ENCODE measurements at places on chromosomes 1 and 21. TPM values are rescaled to one million over a fixed set of nuclear protein-coding genes. Genes with fewer than 3 reads are reported as not detected.

ENSA gene
- total RNA-seq: 85.7 TPM

INKA2 gene
- total RNA-seq: 5.4 TPM

FMO5 gene
- total RNA-seq: 1.8 TPM

S100A12 gene
- not detected for total RNA-seq

THEM4 gene
- 6.9 TPM for total RNA-seq

NUAK2 gene
- 1.7 TPM for total RNA-seq

GRCh38 chr21:38206646-38207045, 50.1 kb upstream of the KCNJ15 start:
- no peak overlapping the region for H3K27ac ChIP-seq
- no peak overlapping the region for H3K4me3 ChIP-seq
- H3K27me3 ChIP-seq: peaks cover 2% of the 10 kb centered on the region
- no peak for DNase-seq
- H3K4me1 ChIP-seq: peaks cover 13% of the 10 kb centered on the region

DNA sequence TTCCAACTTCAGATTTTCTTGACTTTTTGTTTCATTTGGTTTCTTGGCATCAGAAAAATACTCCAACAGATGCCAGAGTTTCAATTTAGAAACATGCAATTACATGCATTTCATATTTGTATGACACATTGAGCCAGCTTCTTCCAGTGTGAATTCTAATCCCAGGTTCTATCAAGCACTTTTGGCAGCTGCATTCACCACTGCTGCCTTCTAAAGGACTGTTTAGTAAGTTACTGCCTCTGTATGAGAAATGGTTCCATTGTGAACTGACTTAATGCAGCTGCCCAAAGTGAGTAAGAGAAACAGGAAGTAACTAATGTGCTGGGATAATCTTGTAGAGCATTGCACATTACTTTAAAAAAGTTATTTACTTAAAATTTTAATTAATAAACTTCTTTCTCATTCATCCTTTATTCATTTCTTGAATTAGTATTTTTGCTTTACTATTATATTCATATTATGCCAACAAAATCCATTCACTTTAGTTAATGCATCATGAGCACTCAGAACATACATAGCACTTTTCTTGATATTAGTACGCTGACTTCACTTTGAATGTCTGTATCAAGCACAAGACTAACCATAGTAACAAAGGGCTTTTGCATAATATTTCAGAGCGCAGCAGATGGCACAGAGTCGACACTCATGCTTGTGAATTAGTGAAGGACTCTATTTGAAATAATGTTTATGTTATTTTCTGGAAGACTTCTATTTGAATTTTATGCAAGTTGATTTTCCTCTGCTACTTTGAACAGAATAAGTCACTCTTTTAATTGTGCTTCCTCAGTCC, 9.8 kb downstream of the RGS18 start:
- H3K4me3 ChIP-seq: no peak overlapping the region
- H3K36me3 ChIP-seq: peaks cover 2% of the 10 kb centered on the region
- no peaks in the 10 kb centered on the region for H3K4me1 ChIP-seq
- H3K27me3 ChIP-seq: no peaks in the 10 kb centered on the region

DNA sequence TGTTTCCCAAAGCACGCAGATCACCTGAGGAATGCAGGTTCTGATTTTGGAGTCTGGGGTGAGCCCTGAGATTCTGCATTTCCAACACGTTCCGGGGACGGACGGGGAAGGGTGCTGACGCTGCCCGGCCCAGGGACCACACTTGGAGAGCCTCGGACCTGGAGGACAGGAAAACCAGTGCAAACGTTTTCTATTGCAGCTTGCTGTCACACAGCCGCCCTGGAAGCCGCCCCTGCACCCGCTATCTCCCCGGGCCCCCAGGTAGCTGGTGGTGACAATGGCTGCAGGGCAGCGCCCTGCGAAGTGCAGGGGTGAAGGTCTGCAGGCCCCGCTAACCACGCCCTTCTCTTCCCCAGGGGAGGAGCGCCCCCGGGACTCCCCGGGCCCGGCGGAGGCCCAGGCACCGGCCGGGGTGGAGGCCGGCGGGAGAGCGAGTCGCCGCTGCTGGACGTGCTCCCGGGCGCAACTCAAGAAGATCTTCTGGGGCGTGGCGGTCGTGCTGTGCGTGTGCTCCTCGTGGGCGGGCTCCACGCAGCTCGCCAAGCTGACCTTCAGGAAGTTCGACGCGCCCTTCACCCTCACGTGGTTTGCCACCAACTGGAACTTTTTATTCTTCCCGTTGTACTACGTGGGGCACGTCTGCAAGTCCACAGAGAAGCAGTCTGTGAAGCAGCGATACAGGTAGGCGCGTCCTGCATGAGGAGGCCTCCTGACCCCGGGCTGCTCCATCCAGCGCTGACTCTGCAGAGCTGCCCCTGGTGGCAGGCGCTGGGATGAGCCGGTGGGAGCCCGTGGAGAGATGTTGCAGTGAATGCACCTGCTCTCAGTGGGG, 142.0 kb upstream of the COA6 start:
- H3K27ac ChIP-seq: no peak overlapping the region
- no peaks in the 10 kb centered on the region for H3K36me3 ChIP-seq
- no peak for DNase-seq

DNA sequence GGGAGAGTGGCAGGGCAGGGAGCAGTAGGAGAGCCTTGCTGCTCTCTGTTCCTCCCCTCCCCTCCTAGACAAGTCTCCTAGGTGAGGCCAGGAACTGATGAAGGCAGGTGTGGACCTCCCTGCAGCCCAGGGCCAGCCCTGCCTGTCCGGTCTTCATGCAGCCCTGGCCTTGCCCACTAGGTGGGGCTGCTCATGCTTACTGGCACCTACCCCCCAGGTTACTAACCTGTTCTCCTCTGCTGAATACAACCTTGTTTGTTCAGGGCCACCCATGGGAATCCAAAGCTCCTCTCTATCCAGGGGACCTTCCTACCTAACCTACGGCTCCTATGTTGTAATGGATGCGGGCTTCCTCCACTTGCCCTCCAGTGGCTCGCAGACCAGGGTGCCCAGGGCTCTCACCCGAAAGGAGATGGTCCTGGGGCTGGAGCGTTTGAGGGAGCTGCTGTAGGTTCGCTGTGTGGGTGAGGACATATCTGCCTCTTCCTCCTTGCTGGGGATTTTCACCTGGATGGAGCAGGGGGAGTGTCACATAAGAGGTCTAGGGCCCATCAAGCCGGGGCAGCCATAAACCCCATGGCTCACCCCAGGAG, 7.9 kb upstream of the TNNT2 start:
- no peak overlapping the region for H3K27ac ChIP-seq
- peaks cover 2% of the 10 kb centered on the region for H3K27me3 ChIP-seq
- H3K4me1 ChIP-seq: peaks cover 26% of the 10 kb centered on the region
- no peaks in the 10 kb centered on the region for H3K36me3 ChIP-seq

DNA sequence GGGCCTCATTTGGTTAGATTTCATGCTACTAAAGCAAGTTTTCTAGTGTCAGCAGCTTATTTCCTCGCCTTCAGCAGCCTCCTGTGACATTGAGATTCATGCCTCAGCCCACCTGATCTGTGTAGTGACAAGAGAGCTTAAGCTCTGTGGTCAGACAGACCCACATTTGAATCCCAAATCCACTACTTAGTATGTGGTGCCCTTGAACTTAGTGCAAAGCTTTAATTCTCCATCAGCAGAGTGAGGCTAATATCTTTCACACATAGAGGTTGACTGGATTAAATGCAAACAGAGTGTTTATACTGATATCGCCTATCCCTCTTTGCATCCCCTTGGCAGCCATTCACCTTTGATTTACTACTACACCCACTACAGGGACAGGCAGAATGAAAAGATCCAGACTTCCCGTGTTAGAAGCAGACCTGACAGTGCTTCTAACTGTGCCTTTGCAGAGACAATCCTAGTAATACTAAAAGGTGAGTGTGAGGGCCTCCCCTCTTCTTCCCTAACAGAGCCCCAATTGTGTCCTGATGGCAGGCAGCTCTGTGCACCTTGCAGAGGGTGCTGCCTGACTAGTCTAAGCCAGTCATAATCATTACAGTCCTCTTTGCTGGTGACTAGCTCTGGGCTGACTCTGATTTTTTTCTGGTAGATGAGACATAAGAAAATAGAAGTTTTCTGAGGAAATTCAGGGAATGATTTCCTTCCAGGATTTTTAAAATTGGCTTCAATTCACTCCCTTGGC, 264.0 kb downstream of the CTH start:
- peaks cover 32% of the 10 kb centered on the region for H3K27me3 ChIP-seq
- no peak for DNase-seq
- H3K4me3 ChIP-seq: no peak overlapping the region

DNA sequence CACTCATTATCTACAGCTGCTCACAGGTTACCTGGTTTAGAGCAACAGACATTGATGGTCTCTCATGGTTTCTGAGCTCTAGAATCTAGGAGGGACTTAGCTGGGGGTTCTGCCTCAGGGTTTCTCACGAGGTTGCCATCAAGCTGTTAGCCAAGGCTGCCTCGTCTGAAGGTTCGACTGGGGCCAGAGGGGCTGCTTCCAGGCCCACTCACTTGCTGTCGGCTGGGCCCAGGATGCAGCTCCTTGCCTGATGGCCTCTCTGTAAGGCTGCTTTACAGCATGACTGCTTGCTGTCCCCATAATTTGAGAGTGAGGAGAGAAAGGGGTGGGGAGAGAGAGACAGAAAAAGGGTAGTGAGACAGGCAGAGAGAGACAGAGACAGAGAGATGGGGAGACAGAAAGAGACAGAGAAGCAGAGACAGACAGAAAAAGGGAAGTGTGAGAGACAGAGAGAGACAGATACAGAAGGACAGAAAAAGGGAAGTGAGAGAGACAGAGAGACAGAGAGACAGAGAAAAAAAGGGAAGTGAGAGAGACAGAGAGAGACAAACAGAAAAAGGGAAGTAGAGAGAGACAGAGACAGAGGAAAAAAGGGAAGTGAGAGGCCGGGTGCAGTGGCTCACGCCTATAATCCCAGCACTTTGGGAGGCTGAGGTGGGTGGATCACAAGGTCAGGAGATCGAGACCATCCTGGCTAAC, 106.8 kb upstream of the C1orf174 start:
- peaks cover 2% of the 10 kb centered on the region for H3K27me3 ChIP-seq
- H3K4me3 ChIP-seq: no peak overlapping the region
- H3K4me1 ChIP-seq: no peaks in the 10 kb centered on the region
- H3K36me3 ChIP-seq: peaks cover 2% of the 10 kb centered on the region
- H3K27ac ChIP-seq: no peak overlapping the region
- peak; percentile 43 for DNase-seq

DNA sequence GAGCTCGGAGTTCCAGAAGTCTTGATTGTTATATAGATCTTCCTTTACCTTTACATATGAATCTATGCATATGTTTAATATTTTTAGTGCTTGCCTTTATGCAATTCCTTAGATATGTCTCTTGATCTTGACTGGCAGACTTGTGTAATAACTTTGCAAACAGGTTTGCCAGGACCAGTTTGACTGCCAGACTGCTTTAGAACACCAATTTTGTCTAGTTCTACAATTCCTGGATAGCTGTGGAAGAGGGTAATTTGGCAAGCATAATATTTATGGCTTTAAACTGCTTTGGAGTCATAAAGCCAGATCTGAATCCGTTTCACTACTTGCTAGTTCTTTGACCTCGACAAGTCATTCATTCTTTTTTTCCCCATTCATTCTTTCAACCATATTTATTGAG, 250.0 kb downstream of the FAF1 start:
- H3K36me3 ChIP-seq: no peaks in the 10 kb centered on the region
- no peak for DNase-seq
- H3K4me3 ChIP-seq: no peak overlapping the region
- no peak overlapping the region for H3K27ac ChIP-seq
- no peaks in the 10 kb centered on the region for H3K27me3 ChIP-seq

DNA sequence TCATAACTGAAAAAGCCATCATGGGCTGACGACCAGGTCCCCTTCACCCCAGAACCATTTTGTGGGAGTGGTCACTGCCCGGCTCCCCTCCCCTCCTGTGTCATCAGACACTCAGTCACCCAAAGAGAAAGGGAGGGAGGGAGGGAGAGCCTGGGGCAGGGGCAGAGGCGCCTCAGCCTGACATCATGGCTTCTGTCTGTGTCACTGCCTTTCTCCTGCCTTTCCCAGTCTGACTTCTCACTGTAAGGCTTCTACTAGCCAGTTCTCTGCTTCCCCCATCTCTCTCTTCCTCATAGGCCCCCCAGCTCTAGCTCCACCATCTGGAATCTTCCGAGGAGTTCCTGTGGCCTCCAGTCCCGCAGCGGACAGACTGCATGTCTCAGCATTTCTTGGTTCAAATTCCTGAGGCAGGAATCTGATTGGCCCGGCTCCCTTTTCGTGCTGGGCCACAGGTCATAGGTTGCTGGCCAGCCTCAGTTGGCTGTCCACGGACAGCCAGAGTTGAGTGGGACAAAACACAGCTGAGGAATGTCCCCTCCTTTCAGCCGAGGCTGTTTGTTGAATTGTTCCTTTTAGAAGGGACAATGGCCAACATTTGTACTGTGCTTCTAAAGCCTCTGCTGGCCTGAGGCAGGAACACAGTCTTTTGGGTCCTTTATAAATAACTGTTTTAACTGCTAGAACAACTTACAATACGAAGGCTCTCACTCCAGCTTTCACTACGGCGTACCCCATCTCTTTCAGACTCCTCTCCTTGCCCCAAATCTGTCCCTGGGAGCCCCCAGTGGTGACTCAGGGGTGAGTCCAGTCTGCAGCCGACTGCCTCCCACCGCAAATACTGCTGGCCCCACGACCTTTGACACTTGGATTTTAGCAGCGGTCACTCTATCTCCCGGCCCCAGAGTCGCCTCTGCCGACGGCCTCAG, 18.7 kb upstream of the KANK4 start:
- no peaks in the 10 kb centered on the region for H3K36me3 ChIP-seq
- H3K4me3 ChIP-seq: no peak overlapping the region
- peak overlapping the region; percentile 88 for H3K27ac ChIP-seq
- no peaks in the 10 kb centered on the region for H3K27me3 ChIP-seq

GRCh38 chr1:240399381-240399780, 212.6 kb downstream of the GREM2 start:
- peaks cover 16% of the 10 kb centered on the region for H3K4me1 ChIP-seq
- no peaks in the 10 kb centered on the region for H3K27me3 ChIP-seq
- no peak overlapping the region for H3K4me3 ChIP-seq
- peak overlapping the region; percentile 42 for H3K27ac ChIP-seq

DNA sequence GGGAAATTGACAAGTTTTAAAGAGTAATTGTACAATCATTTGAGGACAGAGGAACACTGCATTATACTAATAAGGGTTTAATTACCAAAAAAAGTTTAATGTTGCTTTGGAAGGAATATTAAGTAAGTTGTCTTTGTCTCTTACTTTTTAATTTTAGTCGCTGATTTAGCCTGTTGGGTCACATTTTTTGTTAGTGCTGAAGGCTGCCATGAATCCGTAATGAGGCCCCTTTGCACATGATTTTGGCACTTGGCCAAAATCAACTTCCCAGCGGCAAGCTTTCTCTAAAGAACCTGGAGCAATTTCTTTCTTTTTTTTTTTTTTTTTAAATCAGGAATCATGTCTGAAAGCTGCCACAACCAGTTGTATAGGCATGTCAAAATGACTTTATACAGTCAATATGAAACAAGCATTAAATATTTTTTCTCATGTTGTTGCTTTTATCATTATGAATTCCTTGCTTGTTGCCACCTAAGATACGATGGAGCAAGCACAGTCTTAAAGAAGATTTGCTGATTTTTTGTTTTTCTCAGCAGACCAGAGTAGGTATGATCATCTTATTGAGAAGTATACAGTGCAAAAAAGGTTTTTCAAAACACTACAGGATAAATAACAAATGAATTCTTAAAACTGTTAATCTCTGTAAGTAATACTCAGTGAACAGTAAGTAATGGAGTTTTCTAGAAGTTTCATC, 690.4 kb downstream of the USP25 start:
- H3K4me1 ChIP-seq: peaks cover 47% of the 10 kb centered on the region
- no peak for DNase-seq
- H3K27ac ChIP-seq: peak overlapping the region; percentile 86
- no peaks in the 10 kb centered on the region for H3K36me3 ChIP-seq

Measured in chondrocyte (in vitro differentiated cells).